ENCODE measurements at places on chromosomes 12 and 14.

DNA sequence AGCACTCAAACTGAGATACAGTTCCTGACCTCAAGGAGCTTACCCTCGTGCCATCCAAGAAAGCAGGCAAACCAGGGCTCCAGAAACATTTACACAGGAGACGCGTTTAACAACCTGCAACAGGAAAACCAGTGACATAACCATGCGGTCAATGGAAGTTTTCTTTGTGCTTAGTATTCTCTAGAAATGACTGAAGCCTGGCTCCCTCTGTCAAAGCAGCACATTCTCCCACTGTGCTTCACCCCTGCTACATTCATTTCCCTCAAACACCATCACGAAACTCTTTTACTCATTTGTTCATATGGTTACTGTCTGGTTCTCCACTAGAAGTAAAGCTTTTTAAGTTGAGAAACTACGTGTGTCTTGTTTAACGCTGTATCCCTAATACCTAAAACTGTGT lies 161.3 kb upstream of the CCND2 start:
- no peak for DNase-seq

GRCh38 chr12:92248977-92249376 lies 103.3 kb upstream of the BTG1 start:
- no peak for DNase-seq

DNA sequence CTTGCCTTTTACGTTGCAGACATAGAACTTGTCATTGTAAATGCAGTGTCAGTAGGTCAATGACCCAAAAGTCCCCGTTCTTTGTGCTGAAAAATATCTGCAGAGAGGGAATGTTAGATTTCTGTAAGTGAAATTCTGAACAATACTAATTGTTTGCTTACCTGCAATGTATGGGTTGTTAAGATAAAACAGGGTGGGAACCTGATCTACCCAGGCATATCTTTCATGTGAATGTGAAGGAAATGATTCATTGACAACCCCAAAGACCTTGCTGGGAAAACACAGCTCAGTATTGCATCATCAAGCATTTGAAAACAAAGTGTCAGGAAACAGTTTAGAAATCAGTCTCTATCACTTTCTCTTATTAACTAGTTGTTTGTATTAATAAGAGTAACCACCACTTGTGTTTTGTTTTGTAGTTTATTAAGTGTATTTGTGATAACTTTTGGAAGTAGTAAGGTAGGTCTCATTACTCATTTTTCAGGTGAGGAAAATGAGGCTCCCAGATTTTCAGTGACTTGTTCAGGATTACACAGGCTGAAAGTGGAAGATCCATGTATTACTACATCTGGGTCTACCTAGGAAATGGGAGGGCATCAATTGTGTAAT lies 57.9 kb upstream of the SLC38A2 start:
- DNase-seq = peak; percentile 87

DNA sequence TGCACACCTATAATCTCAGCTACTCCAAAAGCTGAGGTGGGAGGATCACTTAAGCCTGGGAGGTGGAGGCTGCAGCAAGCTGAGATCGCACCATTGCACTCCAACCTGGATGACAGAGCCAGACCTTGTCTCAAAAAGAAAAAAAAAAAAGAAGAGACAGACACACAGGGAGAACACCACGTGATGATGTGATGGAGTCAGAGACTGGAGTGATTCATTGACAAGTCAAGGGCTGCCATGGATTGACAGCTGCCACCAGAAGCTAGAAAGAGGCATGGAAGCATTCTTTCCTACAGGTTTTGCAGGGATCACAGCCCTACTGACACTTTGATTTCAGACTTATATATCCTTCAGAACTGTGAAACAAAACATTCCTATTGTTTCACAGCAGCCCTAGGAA lies 3.5 kb upstream of the HCFC2 start:
- DNase-seq = no peak

GRCh38 chr14:34450958-34451357 lies 11.1 kb downstream of the SPTSSA start:
- DNase-seq = no peak

DNA sequence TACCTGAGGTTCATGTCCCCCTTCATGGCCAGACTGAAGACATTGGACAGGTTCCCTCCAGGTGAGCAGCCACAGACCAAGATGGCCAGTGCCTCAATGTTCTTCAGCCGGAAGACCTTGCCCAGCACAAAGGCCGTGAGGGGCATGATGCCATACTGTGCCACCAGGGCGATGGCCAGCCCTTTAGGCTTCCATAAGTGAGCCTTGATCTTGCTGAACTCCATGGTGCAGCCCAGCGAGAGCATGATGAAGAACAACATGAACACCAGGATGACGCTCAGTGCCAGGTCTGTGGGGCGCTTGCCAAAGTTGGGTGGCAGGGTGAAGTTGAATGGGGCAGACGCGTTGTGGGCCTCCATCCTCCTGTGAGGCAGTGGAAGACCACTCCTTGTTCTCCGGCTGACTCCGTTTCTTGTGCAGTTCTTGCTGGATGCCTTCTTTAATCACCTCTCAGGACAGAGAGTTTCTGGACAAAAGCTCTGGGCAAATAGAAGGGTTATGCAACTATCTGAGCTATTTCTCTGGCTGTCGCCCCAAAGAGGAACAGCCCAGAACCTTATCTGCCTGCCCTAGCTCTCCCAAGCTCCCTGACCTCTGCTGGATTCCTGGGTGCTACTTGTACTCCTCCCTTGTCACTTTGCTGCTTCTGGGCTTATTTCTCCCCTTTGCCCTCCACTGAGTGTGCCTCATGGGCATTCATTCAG lies at the start of gene SLC10A1:
SLC10A1 (minus strand) TSS at position 445 of the 704 bp plus-strand sequence; CDS start at position 359, 86 bp downstream.
- no peak for DNase-seq

GRCh38 chr14:33657476-33657875 lies 293.4 kb downstream of the EGLN3 start:
- DNase-seq = no peak

DNA sequence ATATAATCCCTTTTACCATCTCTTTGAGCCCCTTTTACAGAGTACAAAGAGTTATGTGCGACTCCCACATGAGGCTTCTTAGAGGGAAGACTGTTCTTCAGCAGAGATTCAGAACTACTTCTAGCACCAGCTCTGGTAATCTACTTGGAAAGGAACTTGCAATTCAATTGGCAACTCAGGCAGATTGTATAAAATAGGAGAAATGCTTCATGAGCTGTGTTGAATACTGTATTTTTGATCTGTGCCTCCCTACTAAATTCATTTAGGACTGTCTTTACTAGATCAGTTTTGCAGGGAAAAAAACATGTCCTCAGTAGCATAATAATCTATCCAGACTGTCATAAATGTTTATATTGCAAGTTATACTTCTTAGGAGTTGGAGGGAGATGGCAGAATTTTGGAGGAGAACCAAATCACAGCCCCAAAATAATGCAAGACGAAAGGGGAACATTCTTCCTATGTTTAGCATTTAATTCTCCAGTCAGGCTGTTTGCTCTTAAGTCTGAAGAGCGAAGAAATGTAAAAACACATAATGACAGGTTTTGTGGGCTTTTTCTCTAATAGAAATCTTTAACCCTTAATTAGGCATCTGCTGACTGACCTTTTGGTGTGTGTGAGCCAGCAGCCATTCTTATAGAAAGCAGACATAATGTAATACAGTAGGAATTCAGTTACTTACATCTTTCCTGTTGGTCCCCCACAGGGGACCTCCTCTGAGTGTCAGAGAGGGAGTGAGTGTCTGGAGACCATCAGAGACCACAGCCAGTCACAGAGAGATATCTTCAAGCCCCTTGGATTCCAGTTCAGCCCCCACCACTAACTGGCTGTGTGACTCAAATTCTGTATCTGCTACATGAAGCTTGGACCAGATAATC lies 3.9 kb downstream of the ANO4 start:
- DNase-seq = peak; percentile 68

DNA sequence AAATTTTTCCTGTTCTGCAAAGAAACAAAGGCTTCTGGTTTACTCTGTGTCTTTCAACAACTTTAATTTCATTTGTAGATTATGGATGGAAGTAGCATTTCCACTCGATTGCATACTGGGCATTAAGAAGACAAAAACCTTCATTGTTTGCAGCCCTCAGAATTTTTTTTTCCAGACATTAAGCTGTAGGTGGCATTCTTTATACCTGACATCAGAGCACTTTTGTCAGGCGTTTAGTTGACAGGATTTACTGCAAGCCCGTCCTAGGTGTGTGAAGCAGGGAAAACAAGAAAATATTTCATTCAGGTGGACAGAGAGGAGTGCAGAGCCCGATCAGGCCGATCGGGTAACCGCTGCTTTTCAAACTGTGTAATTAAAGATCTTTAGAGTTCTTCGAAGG lies 107.5 kb downstream of the TMEM260 start:
- no peak for DNase-seq

DNA sequence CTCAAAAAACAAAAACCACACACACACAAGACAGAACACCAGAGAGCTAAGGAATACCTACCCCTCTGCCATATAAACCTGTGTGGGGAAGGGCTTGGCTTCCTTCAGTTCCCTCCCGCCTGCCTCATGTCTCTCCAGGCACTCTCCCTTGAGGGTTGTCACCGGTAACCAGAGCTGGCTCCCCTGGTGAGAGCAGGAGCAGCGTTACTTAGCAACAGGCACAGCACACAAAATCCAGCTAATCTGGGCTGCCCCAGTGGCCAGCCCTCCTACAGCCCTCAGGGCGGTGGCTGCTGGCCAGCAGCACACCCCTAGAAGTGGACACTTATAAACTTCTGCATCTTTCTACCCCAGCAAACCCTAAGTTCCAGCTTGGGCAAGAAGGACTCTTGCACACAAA lies 21.6 kb upstream of the NR4A1 start:
- DNase-seq = peak; percentile 58

DNA sequence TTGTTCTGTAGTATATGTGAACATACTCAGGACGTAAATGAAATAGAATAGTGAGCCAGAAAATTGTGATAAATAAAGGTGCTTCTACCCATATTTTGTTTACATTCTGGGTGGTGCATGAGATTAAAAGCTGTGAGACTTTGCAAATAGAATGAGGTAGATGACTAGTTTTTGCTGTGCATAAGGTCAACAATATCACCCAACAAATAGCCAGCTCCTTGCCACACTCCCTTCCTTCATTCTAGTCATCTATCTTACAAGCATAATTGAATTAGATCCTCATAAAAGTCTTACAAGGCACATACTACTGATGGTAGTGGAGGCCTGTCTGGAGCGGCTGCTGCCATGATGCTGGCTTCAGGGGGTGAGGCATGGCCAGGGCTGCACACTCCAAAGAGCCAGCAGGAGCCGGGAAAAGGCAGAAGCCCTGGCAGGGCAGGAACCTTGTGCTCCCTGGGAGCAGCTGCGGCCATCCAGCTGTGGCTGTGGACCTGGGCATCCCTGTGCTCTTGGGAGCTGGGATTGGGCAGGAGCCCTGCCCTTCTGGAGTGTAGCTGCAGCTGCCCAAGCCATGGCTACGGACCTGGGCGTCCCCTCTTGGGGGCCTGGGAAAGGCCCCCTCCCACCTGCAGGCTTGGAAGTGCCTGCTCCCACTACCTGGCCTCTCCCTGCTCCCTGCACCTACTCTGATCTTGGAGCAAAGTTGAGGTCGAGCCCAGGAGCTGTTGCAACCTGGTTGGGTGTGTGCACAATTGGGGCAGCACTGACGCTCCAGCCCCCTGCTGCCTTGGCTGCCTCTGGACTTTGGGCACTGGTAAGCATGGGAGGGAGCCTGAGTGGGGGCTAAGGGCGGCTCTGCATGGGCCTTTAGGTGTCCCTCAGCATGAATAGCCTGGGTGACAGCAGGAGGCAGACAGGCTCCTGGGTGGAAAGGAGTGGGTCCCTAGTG lies 112.8 kb downstream of the DACT1 start:
- no peak for DNase-seq

DNA sequence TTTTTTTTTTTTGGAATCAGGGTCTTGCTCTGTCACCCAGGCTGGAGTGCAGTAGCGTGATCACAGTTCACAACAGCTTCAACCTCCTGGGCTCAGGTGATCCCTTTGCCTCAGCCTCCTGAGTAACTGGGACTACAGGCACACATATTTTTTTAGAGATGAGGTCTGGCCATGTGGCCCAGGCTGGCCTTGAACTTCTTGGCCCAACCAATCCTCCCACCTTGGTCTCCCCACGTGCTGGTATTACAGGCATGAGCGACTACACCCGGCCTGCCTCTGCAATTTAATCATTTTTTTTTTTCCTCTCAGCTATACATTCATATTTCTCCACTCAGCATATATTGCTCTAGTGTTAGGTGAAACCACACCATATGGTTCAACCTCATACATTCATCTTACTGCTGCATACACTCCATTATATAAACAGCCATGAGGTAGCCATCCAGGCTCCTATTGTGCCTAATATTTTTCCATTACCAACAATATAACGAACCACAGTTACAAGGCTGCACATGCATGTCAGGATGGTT lies 7.1 kb downstream of the STX2 start:
- no peak for DNase-seq

DNA sequence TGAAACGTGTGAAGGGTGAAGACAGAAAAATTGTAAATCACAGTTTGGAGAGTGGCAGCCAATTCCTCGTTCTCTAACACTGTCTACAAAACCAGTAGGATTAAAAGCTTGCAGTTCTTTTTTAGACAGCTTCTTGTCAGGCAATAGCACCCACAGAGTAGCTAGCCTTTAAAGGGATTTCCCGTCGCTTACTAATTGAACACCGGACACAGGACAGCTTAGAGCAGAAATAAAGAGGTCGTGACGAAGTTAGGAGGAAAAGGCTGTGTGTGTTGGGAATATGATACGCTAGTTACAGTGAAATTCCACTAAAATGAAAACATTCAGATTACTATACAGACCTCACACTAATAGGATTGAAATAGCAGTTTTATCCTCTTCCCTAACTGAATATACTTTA lies 149.1 kb upstream of the FLRT2 start:
- peak; percentile 43 for DNase-seq

DNA sequence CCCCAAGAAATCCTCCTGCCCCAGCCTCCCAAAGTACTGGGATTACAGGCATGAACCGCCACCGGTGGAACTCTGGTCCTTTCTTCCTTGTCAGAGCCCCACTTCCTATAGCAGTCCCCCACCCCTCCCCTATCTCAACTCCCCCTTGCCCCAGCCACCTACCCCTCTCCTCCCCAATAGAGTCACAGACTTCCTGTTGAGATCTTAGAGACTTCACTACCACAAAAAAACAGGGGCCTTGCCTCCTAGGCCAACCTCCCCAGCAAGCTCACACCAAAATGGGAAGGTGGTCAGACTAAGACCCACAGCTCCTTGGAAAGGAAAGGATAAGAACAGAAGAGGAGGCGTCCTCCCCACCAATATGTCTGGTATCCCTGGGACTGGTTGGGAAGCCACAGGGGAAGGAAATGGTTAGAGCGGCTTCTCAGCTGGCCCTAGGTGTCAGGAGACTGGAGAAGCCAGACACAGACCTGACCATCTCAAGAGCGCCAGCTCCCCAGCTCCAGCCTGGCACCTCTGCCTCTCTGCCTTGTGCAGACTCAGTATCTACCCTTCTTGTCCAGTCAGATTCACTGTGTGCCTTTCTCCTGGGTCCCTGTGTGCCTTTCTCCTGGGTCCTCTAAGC lies 8.5 kb downstream of the ITGB7 start:
- DNase-seq = no peak

GRCh38 chr14:74981833-74982232 lies 20.9 kb upstream of the EIF2B2 start:
- no peak for DNase-seq

DNA sequence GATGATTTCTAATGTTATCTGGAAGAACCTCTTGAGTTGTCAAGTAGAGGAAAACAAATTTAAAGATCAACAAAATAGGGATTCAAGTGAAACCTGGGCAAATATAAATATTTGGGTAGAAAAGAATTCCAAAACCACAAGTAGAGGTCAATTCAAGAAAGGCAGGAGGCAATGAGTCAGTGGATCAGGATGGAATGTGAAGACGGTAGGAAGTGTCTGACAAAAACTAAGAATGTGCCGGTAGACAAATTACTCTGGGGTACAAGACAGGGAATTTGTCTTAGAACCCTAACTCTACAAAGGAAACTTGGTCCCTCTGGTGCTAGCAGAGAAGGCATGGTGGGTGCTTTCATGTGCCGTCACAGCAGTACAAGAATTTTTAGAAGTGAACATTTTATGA lies 13.6 kb downstream of the ABCD2 start:
- peak; percentile 48 for DNase-seq
